ENCODE measurements at places on chromosomes 5 and 9.

- DNase-seq, result no peak
These were observed 4.3 kb upstream of the DRD1 start for GRCh38 chr5:175448276-175448675.

- DNase-seq, result no peak
These were observed 971.3 kb upstream of the CDH18 start for GRCh38 chr5:20959347-20959746.

GRCh38 chr9:5800969-5801738, 31.8 kb downstream of the ERMP1 start:
- DNase-seq, result peak; percentile 48

GRCh38 chr9:27535701-27536118, 6.1 kb upstream of the MOB3B start:
- no peak for DNase-seq

GRCh38 chr5:96090215-96090614, 128.6 kb upstream of the ELL2 start:
- DNase-seq, result no peak

- no peak for DNase-seq
These were observed at the start of gene NEURL1B for GRCh38 chr5:172640822-172641358. NEURL1B (plus strand) TSS chr5:172641263; CDS start chr5:172641407, 144 bp downstream.

GRCh38 chr5:79785983-79786382, 96.3 kb downstream of the CMYA5 start:
- DNase-seq, result no peak

- peak; percentile 89 for DNase-seq
These were observed 486.7 kb downstream of the RAB3C start for GRCh38 chr5:59069438-59070079.

- DNase-seq, result no peak
These were observed 52.4 kb downstream of the MRPL36 start for GRCh38 chr5:1747079-1747802.

DNA sequence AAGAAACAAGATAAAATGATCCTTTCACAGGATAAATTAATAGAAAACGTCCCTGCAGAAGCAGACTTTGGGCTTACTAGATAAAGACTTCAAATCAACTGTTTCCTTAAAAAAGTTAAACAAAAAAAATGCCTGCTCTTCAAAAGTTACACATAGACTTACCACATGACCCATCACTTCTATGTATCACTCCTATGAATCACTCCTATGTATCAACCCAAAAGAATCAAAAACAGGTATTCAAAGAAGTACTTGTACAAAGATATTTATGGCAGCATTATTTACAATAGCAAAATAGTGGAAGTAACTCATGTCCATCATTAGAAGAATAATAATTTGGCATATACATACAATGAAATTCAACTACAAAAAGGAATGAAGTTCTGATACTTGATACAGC, 56.3 kb upstream of the PRDM9 start:
- no peak for DNase-seq

DNA sequence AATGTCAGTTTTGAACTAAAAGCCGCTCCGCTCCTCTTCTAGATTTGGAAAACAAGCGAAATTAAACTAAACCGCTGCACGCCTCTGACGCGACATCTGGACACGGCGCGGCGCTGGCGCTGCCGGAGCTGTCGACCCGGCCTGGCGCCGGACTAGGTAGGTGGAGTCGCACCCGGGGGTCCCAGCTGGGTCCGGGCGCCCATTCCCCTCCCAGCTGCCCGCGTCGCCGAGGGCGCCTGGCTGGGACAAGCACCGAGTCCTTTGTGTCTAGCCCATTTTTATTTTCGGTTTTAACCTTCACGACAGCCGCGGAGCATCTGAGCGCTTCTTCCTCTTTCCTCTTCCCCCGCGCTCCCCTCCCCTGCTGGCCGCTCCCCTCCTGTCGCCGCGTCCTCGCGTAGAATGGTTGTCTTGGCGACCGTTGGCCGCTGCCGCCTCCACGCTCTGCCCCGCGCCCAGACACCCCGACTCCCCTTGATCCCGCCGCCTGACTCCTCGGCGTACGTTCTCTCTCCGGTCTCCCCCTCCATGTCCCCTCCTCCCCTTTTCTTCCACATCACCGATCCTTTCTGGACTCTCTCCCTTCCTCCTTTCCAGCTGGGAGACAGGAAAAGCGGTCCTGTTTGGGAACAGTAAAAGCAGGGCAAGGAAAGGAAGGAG, 545 bp downstream of the CDKN2B-AS1 start:
- DNase-seq, result no peak

DNA sequence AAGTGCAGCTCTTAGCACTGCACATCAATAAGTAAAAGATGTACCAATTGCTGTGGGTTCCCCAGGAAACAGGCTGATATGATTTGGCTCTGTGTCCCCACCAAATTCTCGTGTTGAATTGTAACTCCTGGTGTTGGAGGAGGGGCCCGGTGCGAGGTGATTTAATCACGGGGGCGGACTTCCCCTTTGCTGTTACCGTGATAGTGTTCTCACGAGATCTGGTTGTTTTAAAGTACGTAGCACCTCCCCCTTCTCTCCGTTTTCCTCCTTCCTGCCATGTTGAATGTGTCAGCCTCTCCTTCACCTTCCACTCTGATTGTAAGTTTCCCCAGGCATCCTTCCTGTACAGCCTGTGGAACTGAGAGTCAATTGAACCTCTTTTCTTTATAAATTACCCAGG, 93.2 kb upstream of the ACTBL2 start:
- no peak for DNase-seq

DNA sequence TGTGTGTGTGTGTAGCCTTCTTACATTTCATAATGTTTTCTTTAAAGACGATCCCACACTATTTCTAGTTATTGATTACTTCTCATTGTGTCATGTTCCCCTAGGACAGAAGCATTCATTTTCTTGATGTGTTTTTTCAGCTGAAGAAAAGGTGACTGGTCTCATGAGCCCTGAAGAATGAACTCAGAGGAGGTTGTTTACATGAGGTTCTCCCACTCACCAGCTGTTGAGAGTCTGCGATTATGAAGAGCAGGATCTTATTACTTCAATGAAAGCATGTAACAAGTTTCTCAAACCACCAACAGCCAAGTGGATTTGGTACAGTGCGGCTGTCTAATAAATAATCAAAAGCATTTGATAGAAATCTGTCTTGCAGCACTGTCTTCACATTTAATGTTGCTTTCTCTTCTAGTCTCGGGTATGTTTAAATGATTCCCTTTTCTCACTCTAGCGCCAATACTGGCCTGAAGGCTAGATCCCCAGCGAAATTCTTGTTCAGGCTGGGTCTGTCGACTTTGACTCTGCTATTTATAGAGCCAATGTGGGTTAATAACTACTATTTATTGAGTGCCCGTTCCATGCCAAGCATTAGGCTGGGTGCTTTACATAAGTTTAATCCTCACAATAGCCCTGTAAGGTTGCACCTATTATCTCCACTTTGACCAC, 9.6 kb upstream of the FSD1L start:
- no peak for DNase-seq

- no peak for DNase-seq
These were observed 3.1 kb upstream of the RGMB start for GRCh38 chr5:98770209-98770910.

DNA sequence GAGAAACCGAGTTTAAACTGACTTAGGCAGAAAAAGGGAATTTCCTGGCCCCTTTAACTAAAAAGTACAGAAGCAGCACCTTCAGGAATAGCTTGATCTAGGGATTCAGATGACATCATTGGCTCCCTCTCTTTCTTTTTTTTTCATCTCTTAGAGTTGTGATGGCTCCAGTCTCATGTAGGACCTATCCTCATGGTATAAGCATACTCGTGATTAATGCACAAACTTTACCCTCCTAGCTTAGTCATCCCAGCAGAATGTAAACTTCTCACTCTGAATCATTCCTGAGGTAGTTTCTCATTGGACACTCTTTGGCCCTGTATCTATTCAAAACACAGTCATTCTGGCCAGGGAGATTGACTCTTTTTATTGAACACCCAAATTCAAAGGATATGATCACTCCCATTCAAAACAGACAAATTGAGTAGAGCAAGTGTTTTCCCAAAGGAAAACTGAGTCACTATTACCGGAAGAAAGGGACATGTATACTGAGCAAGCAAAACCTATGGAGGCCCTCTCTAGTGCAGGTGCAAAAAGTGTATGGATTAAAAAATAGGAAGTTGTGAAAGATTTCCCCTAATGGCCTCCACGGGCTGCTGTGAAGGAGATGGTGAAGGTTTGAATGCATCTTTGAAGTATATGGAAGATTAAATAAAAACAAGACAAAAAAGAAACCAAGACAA, 27.6 kb upstream of the SMIM23 start:
- DNase-seq, result peak; percentile 32

DNA sequence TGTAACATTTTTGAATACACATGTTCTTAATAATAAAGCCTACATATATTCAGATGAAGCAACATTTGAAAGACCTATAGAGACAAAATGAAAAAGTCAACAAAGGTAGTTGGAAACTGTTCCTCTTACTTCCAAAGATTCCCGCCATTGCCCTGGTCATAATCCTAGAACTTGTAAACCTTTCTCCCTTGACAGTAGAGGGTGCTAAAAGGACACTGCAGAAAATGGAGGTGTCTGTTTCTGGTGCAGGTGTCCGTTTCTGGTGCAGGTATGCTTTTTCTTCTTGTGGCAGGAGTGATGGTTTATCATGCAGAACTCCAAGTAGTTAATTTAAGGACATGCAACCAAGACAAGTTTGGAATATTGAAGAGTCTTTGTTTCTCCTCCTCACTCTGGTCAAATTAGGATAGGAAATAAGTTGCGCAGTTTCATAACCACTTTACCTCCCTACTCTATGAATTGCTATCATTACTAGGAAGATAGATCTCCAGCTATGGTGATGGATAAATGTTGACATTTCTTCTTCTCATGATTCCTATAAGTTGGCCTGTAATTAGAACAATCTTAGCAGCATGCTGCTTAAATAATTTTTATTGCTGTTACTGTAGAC, 56.0 kb upstream of the FAM174A start:
- no peak for DNase-seq

GRCh38 chr9:110408598-110408997, 70.9 kb upstream of the TXNDC8 start:
- DNase-seq, result no peak

GRCh38 chr5:64979531-64979930, 210.8 kb downstream of the CWC27 start:
- DNase-seq, result no peak

DNA sequence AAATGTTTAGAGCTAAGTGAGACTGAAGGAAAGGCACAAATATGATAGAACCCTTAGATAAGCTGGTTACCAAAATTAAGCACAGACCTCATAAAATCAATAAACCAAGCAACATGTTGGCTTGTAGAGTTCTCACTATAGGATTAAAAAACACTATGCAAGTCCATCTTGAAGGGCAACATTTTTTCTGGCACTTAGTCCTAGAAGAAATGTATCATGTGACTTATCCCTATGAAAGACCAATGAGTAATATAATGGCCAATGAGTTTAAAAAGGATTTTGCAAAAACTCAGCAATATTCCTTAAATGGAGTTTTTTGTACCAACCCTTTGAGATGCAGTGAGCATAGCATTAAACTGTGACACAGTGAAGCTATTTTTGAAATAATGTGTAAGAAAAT, 216.3 kb upstream of the ADRA1B start:
- no peak for DNase-seq

- DNase-seq, result no peak
These were observed 100.2 kb downstream of the PIP5K1B start for GRCh38 chr9:68804911-68805889.

GRCh38 chr9:2479056-2479565, 142.5 kb upstream of the VLDLR start:
- no peak for DNase-seq

All from retinal pigment epithelial cell (primary cell).